ENCODE measurements at places on chromosomes 5 and 9. TPM values are rescaled to one million over a fixed set of nuclear protein-coding genes. Genes with fewer than 3 reads are reported as not detected.

Gene RORB
- total RNA-seq: 1.0 TPM

Gene BAAT
- not detected for total RNA-seq

Gene C9orf50
- not detected for total RNA-seq

DNA sequence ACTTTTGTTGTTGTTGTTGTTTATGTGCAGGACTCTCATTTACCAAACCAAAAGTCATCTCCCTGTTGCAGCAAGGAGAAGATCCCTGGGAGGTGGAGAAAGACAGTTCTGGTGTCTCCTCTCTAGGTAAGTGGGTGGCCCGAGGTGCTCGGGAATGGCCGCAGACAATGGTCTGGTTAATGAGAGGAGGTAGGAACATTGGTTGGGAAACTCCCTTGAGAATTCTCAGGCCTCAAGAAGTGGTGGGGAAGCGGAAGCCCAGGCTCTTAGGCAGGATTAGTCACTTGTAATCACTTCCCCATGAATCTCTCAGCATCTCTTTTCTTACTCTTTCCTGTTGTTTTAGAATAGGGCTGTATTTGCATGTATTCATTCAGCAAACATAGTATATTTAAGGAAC lies 7.2 kb downstream of the ZNF354B start:
- H3K36me3 ChIP-seq: peaks cover 26% of the 10 kb centered on the region
- no peak overlapping the region for H3K4me3 ChIP-seq
- no peak for DNase-seq
- no peaks in the 10 kb centered on the region for H3K27me3 ChIP-seq

- peaks cover 8% of the 10 kb centered on the region for H3K4me1 ChIP-seq
- H3K4me3 ChIP-seq: no peak overlapping the region
- no peaks in the 10 kb centered on the region for H3K27me3 ChIP-seq
- no peak overlapping the region for H3K27ac ChIP-seq
- no peak for DNase-seq
Observed at GRCh38 chr5:124528838-124529237, 217.6 kb downstream of the ZNF608 start.

Data from thyroid gland (tissue), 4 donors.